Upper lobe of right lung (tissue), 1 donor: ENCODE measurements at places on chromosomes 2 and 18. TPM values are rescaled to one million over a fixed set of nuclear protein-coding genes. Genes with fewer than 3 reads are reported as not detected.

The ICOS gene
- 2.1 TPM for total RNA-seq

The NYAP2 gene
- 0.93 TPM for total RNA-seq

The PRKRA gene
- total RNA-seq, result 47.3 TPM

The ALPP gene
- total RNA-seq, result 9.5 TPM

The RAB12 gene
- 48.6 TPM for total RNA-seq

The TTC27 gene
- total RNA-seq, result 10.3 TPM

GRCh38 chr2:187345338-187345737 is 102.7 kb downstream of the CALCRL start:
- H3K4me3 ChIP-seq, result no peak overlapping the region
- peaks cover 10% of the 10 kb centered on the region for H3K4me1 ChIP-seq
- no peak for DNase-seq
- no peaks in the 10 kb centered on the region for H3K27me3 ChIP-seq

DNA sequence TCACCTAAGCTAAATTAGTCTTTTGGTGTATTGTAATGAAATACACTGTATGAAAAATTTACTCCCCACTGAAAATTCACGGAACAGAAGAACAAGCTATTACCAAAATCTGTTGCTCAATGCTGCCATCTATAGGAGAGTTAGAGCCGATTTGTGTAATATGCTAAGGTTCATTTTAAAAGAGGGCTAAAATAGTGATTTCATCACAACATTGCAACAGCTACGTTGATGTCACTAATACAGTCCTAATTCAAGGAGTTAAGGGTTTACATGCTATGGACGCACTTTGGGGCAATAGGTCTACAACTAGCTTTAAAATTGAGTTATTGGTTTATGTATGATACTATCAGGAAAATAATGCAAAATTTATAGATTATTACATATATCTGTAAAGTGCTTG is 3.0 kb upstream of the IRS1 start:
- H3K27ac ChIP-seq, result no peak overlapping the region
- no peaks in the 10 kb centered on the region for H3K36me3 ChIP-seq
- peaks cover 5% of the 10 kb centered on the region for H3K27me3 ChIP-seq

DNA sequence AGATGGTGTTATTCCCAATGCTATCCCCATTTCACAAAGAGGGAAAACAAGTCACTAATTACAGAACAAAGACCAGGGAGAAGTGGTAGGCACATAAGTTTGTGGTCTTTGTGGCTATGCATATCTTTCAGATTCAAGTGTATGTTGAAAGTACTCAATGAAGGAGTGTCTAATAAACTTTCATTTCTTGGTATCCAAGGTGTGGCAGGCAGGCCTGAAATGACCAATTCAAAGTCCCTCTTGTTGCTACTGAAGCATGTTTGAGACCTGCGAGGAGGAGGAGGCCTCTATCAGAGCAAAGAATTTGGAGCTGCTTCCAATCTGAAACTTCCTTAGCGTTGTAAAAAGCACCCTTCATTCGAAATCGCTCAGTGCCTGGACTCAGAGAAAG is 60.9 kb upstream of the KLF7 start:
- no peaks in the 10 kb centered on the region for H3K27me3 ChIP-seq
- peaks cover 20% of the 10 kb centered on the region for H3K4me1 ChIP-seq
- no peaks in the 10 kb centered on the region for H3K36me3 ChIP-seq
- peak overlapping the region; percentile 19 for H3K4me3 ChIP-seq

GRCh38 chr2:126307740-126308139 is 348.2 kb upstream of the GYPC start:
- H3K4me1 ChIP-seq, result no peaks in the 10 kb centered on the region
- DNase-seq, result no peak

DNA sequence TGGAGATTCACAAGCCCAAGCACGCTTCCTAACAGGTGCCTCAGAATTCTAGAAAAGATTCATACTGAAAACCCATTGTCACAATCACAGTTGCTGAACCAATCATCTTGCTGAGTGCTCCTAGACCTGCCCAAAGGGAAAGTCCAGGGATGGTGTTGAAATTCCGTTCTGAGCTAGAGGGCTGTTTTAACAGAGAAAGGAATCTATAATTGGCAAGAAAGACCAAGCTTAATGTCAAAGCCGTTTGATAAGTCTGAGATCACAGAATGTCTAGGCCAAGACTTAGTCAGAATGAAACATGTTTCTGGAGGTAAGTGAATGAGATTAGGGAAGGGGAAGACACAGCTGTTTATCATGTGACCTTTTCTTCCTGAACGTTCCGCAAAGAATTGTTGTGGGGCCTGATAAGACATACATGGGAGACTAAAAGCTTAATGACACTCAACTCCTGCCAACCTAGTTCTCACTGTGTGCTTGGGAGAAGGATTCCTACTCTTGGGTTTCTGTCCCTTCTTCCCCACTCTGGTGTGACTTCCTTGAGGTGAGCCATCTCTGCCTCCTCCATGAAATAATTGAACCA is 27.5 kb downstream of the PMAIP1 start:
- DNase-seq, result no peak
- no peaks in the 10 kb centered on the region for H3K4me1 ChIP-seq
- no peaks in the 10 kb centered on the region for H3K36me3 ChIP-seq

DNA sequence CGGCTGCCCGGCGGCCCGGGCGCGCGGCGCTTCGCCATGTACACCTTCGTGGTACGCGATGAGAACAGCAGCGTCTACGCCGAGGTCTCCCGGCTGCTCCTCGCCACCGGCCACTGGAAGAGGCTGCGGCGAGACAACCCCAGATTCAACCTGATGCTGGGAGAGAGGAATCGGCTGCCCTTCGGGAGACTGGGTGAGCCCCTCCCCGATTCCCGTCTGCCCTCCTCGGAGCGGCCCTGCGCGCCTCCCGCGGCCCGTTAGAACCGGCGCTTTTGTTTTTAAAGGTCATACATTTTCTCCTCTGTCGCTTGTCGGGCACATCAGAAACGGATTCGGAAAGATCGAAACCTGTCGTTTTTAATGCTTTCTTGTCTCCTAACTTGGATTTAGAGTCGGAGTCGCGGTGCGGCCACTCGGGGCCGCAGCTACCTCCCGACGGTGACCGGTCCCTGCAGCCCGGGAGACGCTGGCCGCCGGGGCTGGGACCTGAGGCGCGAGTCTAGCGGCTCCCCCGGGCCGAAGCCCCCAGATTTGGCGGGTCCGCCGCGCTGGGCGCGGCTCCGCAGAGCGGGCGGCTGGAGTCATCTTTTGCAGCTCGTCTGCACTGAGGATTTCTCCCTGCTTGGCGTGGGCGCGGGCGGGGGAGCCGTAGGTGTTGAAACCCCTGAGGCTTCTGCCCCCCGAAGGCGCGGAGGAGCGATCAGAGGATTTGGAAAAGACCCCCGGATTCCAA is 519 bp downstream of the TTL start:
- H3K27me3 ChIP-seq, result no peaks in the 10 kb centered on the region
- H3K4me1 ChIP-seq, result peaks cover 18% of the 10 kb centered on the region
- no peaks in the 10 kb centered on the region for H3K36me3 ChIP-seq

GRCh38 chr2:181072486-181073235 is 92.3 kb downstream of the UBE2E3 start:
- no peaks in the 10 kb centered on the region for H3K36me3 ChIP-seq
- no peak for DNase-seq
- no peak overlapping the region for H3K27ac ChIP-seq
- no peak overlapping the region for H3K4me3 ChIP-seq
- peaks cover 6% of the 10 kb centered on the region for H3K4me1 ChIP-seq

GRCh38 chr2:157447741-157448140 is 3.9 kb upstream of the CYTIP start:
- no peak overlapping the region for H3K4me3 ChIP-seq
- no peaks in the 10 kb centered on the region for H3K4me1 ChIP-seq
- H3K27ac ChIP-seq, result no peak overlapping the region
- no peaks in the 10 kb centered on the region for H3K27me3 ChIP-seq
- H3K36me3 ChIP-seq, result no peaks in the 10 kb centered on the region
- DNase-seq, result no peak

DNA sequence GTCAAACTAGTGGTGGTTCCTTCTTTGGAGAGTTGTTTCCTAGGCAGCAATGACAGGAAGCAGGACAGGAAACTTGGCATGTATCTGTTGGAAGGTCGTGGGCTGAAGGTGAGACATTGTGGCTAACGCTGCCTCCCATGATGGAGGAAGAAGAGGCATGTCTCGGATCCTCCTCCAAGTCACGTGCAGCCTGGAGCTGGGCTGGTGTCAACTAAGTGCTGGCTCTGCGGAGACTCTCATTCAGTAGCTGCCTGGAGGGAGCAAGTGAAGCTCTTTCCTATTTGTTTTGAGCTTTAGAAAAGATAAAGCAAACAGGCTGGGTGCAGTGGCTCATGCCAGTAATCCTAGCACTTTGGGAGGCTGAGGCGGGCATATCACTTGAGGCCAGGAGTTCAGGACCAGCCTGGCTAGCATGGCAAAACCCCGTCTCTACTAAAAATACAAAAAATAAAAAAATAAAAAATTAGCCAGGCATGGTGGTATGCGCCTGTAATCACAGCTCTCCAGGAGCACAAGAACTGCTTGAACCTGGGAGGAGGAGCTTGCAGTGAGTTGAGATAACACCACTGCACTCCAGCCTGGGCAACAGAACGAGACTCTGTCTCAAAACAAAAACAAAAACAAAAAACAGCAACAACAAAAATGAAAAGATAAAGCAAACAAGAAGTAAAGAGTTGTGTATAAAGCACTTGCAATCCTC is 28.2 kb upstream of the INO80C start:
- H3K27me3 ChIP-seq, result no peaks in the 10 kb centered on the region
- peak overlapping the region; percentile 25 for H3K4me3 ChIP-seq
- H3K27ac ChIP-seq, result no peak overlapping the region
- H3K36me3 ChIP-seq, result no peaks in the 10 kb centered on the region
- no peak for DNase-seq

DNA sequence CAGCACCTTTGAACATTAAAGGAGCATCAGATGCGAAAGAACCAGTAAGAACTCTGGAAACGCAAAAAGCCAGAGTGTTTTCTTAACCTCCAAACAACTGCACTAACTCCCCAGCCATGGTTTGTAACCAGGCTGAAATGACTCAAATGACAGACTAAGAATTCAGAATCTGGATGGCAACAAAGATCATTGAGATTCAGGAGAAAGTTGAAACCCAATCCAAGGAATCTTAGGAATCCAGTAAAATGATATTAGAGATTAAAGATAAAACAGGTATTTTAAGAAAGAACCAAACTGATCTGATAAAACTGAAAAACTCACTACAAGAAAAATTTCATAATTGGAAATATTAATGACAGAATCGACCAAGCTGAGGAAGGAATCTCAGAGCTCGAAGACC is 116.7 kb downstream of the PTRHD1 start:
- H3K4me3 ChIP-seq, result no peak overlapping the region
- no peaks in the 10 kb centered on the region for H3K4me1 ChIP-seq
- no peak overlapping the region for H3K27ac ChIP-seq
- DNase-seq, result no peak
- H3K27me3 ChIP-seq, result no peaks in the 10 kb centered on the region

- no peaks in the 10 kb centered on the region for H3K27me3 ChIP-seq
- peak overlapping the region; percentile 74 for H3K27ac ChIP-seq
- H3K36me3 ChIP-seq, result no peaks in the 10 kb centered on the region
- H3K4me3 ChIP-seq, result no peak overlapping the region
- no peak for DNase-seq
- peaks cover 27% of the 10 kb centered on the region for H3K4me1 ChIP-seq
Measured at GRCh38 chr2:45676088-45676487, 24.6 kb downstream of the PRKCE start.

DNA sequence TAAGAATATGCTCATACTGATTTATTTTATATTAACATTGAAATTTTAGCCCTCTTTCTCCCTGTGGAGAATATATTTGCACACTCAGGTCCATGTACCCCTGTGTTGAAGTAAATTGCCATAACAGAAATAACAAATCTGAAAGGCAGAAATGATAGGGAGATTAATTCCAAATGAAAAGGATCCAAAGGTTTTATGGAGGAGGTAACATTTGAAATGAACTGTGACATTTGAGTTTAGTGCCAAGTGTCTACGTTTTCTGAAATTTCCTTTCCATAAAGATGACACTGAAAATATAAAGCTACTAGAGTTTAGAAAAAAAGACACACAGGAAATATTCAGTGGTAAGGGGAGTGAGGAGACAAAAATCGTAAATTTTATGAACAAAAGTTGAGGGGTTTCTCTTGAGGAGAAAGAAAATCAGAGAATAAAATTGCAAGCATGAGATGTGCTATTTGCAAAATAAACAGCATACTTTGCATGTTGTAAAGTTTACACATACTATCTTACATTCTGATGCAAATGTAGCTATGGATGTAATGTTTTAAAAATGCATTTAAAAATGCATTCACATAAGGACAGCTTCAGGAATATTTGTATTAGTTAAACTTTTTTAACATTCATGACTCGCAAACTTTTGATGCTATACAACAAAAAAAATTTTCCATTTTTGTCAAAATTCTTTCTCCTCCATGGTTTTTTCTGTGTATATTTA is 69.5 kb downstream of the BAZ2B start:
- H3K27ac ChIP-seq, result no peak overlapping the region
- H3K4me1 ChIP-seq, result no peaks in the 10 kb centered on the region
- peaks cover 4% of the 10 kb centered on the region for H3K36me3 ChIP-seq
- no peak overlapping the region for H3K4me3 ChIP-seq
- DNase-seq, result no peak
- H3K27me3 ChIP-seq, result no peaks in the 10 kb centered on the region

- H3K36me3 ChIP-seq, result no peaks in the 10 kb centered on the region
- no peaks in the 10 kb centered on the region for H3K27me3 ChIP-seq
- DNase-seq, result no peak
Measured at GRCh38 chr2:151620761-151621160, 113.5 kb downstream of the NEB start.

- H3K4me3 ChIP-seq, result no peak overlapping the region
- DNase-seq, result no peak
- no peaks in the 10 kb centered on the region for H3K27me3 ChIP-seq
- no peaks in the 10 kb centered on the region for H3K4me1 ChIP-seq
- H3K36me3 ChIP-seq, result no peaks in the 10 kb centered on the region
Measured at GRCh38 chr2:166487171-166487570, 6.9 kb downstream of the SCN7A start.

GRCh38 chr2:133760376-133760775 is 192.1 kb upstream of the NCKAP5 start:
- no peaks in the 10 kb centered on the region for H3K36me3 ChIP-seq
- H3K4me3 ChIP-seq, result no peak overlapping the region
- no peaks in the 10 kb centered on the region for H3K4me1 ChIP-seq
- no peak for DNase-seq
- H3K27me3 ChIP-seq, result no peaks in the 10 kb centered on the region
- H3K27ac ChIP-seq, result no peak overlapping the region

DNA sequence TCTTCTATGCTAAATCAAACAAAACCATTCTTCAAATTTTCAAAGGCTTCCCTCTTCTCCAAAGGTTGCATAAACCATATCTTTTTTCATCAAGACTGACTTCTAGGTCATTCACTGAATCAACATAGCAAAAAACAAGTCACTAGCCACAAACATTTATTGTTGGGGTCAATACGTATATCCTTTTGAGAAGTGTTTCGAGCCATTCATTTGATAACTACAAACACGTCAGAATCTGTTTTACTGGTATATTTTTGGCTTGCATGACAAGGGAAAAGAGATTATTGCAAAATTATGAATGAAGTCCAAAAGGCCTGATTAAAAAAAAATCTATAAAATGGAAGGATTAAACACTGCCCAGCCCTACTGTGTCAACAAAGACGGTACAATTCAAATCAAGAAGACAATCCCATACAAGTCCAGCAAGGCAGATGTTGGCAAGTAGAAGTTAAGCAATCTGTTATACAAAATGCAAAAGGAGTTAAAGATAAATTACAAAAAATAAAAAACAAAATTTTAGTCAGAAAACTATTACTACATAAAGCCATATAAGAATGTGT is 222.4 kb downstream of the SRBD1 start:
- H3K4me3 ChIP-seq, result no peak overlapping the region
- H3K4me1 ChIP-seq, result no peaks in the 10 kb centered on the region
- no peak for DNase-seq
- no peaks in the 10 kb centered on the region for H3K27me3 ChIP-seq
- no peak overlapping the region for H3K27ac ChIP-seq
